D721Med (cell line): ENCODE measurements at places on chromosomes 11 and 22.

DNA sequence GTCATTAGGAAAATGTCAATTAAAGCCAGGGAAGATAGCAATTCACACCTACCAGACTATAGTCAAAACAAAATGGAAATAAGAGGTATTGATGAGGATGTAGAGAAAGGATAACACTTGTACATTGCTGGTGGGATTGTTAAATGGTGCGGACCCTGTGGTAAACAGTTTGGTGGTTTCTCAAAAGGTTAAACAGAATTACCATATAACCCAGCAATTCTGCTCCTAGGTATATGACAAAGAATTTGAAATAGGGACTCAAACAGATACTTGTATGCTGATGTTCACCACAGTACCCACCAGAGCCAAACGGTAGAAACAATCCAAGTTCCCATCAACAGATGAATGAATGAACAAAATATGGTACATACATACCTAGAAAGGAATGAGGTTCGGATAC, 33.0 kb upstream of the TOP3B start:
- no peak for DNase-seq

- DNase-seq, result no peak
Observed at GRCh38 chr11:35337136-35337913, 82.0 kb downstream of the SLC1A2 start.

- DNase-seq, result no peak
Observed at GRCh38 chr22:35660291-35661127, 12.3 kb downstream of the APOL6 start.

- DNase-seq, result no peak
Observed at GRCh38 chr11:69479591-69480271, 1.7 kb upstream of the LINC01488 start.

DNA sequence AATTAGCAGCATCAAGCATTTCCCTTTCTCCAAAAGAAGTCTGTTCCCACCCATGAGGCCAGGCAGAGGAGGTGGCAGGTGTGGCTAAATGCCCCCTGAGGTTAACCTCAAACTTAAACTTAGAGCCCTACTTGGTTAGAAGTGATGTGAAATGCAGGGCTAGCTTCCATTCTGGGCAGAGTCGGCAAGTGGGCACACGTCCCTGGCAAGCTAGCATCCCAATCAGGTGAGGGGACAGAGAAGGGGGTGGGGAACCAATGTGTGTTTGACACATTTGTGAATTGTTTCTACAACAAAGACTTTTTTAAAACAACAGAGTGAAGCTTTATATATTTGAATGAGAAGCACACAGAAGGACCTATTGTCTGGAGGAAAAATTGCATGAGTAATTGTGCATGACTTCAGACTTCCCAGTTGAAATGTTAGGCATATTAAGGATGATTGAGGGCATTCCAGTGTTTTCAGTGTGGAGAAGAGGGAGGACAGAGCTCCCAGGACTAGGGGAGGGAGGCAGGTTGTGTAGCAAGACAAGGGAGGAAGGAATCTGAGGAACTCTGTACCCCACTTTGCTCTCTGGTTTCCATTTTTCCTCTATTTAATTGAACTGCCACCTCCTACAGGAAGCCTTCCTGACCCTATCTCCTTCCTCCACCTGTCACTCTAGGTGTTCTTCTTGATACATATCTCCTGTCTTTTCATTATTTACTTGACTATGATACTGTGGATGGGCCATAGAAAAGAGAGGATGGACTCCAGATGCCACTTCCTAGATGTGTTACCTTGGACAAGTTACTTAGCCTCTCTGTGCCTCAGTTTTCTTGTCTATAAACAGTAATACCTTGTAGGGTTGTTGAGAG, 83.3 kb upstream of the PICALM start:
- DNase-seq, result no peak

DNA sequence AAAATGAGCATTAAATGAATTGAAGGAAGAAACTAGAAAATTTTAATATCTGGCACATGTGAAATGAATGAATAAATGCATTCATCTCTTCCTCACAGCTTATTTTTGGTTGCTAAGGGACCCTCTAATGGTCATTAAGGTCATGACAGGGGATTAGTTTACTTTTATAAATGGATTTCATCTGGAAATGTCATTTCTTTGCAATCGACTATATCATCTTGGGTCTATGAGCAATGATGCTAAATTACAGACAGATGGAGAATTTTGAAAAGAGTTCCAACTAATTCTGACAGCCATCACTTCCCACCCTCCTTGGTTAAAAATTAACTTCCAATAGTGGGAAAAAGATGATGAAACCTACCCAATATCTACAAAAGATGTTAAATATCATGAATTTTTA, 98.0 kb downstream of the KIF18A start:
- no peak for DNase-seq

DNA sequence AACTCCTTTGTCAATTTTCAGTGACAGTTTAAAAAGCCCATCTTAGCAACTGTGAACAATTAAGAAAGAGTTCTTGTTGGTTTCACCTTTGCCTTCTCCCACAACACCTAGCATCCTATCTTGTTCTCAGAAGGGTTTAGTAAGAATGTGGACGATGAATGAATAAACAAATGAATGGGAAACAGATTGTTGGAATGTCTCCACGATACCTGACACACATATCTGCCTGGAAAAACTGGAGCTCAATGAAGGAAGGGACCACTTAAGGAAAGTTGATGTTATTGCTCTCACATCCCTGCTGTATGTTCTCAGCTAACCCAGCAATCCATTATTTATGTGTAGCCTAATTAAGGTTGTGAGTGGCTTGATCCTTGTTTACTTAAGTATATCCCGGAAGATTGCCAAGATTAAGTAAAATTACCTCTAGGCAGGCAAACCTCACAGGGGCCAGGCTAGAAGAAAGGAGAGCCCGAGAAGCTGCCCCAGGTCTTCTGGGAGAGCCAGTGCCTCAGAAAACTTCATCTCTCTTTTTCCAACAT, 286.4 kb downstream of the NXPE2 start:
- no peak for DNase-seq
